ENCODE measurements at places on chromosomes 12 and 14.

GRCh38 chr12:88325816-88326189 is 183.7 kb downstream of the TMTC3 start:
- DNase-seq: no peak

DNA sequence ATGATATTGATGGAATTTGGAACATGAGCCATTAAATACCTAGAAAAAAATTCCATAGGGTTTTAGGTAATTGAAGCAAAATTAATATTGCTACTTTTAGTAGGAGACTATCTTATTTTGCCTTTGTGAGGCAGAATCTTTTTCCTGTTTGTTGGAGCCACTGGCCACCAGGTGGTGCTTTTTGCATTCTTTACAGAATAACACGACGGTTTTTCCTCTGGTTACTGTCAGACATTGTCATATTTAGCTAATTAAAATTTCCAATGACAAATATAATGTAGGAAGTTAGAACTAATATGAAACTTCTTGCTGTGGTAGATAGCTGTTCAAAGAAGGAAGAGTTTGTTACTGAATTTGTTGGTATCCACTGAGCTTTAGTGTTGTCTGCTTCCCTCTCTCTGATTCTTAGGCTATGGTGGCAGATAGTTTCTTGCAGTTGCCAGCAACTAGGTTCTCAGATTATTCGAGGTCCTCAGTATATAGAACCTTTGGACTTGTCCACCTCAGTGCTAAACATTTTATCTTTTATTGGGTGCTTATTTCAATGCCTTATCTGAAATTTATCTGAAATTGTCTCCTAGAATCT is 25.7 kb downstream of the RAB21 start:
- peak; percentile 16 for DNase-seq

DNA sequence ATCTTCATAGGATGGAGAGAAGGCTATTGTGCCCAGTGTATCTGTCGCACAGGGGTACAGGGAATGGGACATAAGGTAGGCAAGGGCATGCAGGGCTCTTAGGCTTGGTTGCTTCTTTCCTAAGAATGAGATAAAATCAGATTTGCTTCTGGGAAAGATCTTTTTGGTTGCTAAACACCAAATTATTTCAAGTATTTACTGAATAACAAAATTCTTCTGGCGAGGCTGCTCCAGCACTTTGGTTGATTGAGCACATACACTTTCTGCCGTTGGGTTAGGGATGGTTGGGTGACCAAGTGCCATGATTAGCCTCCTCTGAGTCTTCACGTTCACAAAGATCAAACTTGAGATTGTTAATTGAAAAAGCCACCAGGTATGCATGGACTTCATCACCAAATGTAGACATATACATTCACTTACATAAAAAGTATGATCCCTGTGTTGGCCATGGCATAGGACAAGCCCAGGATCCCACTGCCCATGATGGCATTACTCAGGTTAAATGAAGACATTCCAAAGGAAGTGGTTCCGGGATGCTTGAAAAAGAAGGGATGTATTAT is 38.2 kb downstream of the SLC38A4 start:
- DNase-seq: no peak

DNA sequence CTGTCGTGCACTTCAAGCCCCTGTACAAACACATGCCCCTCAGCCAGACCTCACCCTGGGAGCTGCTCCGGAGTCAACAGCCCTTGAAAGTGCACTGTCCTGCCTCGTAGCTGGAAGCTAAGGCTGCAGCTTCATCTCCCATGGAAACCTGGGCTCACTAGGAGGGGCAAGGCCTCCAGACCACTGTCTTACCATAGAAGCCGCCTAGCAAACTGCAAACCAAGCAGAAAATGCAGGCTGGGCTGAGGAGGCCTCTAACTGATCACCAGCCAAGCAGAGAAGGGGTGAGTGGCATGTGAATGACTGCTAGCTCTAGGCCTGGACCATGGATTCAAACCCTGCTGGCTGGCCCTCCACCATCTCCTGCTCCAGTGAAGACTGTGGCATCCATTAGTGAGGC is 340.2 kb downstream of the CACNA1C start:
- DNase-seq: no peak

DNA sequence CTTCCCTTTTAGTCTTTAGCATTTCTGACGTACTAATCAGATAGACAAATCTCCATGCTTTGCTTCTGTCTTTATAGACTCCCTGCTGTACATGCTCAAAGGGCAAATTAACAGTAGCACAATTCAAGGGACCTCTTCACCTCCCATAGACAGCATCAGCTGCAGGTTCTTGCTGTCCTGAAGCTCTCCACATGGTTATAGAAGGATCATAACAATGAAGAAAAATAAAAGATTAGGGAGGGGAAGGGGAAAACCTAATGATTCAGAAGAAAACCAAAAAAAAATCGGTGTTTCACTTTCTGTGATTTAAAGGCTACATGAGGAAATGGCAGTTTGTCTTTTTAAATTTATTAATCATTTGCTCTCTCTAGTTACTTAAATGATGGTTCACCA is 155.5 kb downstream of the PTCSC3 start:
- no peak for DNase-seq

DNA sequence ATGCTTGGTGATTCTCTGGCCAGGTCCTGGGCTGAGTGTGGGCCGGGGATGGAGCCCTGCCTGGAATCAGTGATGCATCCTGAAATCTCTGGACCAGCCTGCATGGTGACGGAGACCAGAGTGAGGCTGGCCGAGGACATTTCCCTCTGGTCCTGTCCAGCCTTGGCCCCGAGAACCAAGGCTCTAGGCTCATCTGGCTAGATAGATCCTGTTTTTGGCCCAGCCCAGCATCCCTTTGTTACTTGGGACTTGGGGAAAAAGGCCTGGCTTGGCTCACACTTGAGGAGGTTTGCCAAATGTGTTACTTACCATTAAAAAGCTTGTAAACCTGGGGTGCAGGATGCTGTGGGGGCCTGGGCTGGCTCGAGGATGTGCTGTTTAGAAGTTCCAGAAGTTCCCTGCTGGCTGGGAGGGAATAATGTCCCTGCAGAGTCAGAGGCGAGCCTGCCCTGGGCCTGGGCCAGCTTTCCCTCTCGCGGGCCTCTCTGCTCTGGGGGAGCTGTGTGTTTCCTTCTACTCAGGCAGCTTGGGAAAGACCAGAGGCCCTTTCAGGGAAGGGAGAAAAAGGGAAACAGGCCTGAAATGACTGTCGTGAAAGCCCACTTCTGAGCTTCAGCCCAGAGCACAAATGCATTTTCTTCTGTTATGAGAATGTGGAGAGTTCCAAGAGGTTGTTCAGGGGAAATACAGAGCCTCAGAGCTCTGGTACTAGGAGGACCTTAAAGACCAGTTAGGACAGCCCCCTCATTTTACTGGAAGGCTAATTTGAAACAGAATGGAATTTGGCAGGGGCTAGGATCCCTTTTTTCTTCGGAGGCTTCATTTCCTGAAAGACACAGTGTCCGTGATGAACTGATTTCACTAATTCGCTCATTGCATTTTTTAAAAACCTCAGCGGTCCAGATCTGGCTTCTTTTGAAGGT is 47.2 kb upstream of the CTDSP2 start:
- no peak for DNase-seq

- no peak for DNase-seq
These were observed 8.0 kb upstream of the EVL start for GRCh38 chr14:100056964-100057795.

DNA sequence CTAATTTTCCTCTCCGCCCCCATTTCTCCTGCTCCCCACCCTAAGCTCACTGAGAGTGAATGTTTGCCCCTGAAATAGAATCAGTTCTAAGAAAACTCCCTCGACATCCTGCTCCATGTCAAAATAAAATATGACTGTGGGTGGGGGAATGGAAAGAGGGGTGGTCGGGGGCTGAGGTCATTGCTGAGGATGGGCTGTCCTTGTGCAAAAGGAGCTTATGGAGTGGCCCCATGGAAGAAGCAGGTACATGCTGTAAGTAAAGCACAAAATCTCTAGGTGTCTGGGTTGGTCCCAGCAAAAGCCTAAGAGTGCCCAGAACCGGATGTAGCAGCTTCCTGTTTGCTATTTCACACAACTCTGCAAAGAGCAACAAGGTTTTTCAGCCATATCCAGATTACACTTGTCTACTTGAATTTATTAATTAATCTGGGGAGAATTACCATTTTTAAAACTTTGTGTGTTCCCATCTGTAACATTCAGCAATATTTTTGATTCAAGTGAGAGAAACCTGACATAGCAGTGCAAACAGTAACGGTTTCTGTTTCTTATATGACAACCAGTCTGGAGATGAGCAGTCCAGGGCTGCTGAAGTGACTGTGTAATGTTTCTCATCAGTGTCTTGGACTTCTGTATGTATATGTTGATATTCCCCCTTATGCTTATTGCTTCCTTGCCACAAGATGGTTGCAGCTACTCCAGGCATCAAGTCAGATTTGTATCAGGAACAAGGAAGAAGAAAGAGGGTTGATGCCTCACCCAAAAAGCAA is 40.4 kb upstream of the GZMB start:
- DNase-seq: no peak

DNA sequence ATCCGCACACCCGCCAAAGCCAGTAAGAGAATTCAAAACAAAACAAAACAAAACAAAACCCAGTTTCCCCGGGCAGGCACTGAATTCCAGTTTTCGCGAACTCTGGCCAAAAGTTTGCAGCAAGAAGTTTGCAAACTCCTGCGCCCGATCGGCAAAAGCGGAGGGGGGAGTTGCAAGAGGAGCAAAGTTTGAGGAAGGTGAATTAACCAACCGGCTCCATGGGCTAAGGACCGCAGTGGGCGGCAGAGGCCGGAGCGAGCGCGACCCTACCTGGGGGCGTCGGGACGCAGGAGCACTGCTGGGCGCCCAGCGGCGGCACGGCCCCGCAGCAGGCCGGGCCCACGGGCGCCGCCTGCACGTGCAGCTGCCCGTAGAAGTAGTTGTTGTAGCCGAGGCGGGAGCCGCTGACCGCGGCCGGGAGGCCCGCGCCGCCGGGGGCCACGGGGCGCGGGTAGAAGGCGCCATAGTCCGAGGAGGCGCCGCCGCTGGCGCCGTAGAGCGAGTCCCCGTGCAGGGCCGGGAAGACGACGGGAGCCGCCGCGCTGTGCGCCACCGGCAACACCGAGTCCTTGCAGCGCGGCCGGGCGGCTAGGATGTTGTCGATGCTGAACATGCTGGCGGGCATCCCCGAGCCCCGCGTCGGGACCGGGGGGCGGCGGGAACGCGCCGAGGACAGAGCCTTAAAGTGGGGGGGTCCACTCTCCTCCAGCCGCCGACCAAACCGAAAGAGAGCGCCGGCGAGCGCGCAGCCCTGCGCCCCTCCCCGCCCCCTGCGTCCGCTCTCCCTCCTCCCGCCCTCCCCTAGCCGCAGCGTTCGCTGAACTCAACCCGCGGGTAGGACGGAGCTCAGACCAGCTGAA is at the start of gene GSC:
Gene GSC (minus strand): TSS at position 723 of the 860 bp plus-strand sequence. CDS start 98 bp downstream, at position 625.
- DNase-seq: no peak

DNA sequence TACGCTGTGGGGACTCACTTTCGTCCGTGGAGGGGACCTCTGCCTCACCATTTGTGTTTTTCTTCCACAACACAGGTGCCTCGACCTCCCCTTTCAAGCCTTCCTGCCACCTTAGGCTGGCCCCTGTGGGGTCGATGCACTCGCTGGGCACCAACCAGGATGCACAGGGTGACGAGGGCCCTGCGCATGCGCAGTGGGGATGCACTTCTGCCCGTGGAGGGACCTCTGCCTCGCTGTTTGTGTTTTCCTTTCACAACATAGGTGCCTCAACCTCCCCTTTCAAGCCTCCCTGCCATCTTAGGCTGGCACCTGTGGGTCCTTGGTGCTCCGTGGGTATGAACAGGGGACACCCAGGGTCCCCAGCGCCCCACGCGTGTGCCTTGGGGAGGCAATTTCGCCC is 356.8 kb downstream of the ALG10 start:
- DNase-seq: no peak

- no peak for DNase-seq
These were observed 9.7 kb downstream of the NCOR2 start for GRCh38 chr12:124557518-124558223.

DNA sequence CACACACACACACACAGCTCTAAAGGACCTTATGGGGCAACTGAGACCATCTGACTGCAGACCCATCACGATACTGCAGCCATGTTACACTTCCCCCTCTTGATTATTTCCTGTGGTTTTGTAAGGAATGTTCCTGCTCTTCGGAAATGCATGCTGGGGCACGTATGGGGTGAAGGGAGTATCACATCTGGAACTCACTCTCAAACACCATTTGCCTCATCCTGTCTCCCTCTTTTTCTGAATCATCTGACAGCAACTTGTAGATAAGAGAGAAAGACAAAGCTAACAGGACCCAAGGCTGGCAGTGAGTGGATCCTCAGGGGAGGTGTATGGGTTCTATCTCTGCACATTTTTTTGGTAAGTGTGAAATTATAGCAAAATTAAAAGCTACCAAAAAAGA is 50.3 kb downstream of the RIMBP2 start:
- DNase-seq: no peak

DNA sequence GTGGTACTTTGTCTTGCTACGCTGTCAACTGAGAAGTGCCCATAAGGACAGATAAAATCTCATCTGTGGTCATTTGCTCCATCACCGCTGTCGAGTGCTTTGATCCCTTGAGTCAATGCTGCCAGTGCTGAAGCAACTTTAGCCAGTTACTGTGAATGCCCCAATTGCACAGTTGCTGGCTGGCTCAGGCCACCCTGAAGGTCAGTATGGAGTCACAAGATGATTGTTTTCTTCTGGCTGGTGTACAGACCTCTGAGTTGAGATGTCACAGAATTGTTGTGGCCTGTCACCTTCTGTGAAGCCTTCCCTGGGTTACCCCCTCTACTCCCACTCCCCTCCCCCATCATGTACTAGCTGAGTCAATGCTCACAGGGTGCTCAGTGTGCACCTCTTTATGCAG is 92.9 kb downstream of the PELI2 start:
- no peak for DNase-seq

DNA sequence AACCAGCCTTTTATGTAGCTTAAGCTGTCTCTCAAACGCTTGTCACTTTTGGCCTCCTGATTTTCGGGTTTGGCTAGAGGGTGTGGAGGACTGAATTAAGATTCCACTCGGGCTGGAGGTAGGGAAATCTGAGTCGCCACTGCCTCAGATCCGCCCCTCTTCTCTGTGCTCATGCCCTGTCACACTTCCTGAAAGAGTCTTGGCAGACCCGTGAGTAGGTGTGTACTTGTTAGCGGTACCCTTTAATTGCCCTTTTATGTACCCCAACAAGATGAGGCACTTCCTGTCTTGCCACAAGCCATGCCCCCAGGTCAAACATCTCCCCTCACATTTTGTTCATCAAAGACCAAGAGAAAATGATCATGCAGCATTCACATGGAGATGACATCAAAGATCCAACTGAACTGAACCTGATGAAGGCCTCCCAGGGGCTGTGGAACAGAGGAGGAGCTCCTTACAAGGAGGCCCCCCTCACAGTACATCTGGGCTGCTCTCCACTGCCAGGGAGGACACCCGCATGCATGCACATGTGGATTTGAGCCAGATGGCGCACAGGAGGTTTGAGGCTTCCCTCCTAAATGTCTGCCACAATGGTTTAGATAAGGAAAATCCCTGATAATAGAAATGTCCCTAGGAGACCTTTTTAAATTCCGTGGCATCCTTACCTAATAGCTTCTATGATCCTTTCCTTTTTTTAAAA is 86.5 kb upstream of the CDKN3 start:
- no peak for DNase-seq

DNA sequence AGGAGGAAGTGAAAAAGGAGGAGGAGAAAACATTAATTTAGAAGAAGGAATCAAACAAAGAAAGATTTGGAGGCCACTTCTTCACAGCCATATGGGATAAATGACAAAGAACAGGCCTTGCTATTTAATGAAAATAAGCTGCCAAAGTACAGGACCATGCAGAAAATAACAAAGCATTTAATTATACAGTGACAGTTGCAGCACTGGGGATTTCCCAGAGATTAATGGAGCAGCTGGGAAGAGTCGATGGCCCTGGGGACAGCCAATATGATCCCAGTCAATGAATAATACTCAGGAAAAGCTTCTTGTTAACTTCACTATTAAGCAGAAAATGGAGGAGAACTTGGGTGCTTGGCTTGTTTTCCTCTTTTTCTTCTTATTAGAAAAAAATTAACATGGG is 34.6 kb downstream of the RERG start:
- no peak for DNase-seq
